ENCODE measurements at places on chromosomes 2 and 18.

- DNase-seq, result no peak
Measured at GRCh38 chr2:213241817-213242216, 42.4 kb upstream of the SPAG16 start.

- no peak for DNase-seq
Measured at GRCh38 chr2:216399621-216400020, 12.7 kb upstream of the SMARCAL1 start.

DNA sequence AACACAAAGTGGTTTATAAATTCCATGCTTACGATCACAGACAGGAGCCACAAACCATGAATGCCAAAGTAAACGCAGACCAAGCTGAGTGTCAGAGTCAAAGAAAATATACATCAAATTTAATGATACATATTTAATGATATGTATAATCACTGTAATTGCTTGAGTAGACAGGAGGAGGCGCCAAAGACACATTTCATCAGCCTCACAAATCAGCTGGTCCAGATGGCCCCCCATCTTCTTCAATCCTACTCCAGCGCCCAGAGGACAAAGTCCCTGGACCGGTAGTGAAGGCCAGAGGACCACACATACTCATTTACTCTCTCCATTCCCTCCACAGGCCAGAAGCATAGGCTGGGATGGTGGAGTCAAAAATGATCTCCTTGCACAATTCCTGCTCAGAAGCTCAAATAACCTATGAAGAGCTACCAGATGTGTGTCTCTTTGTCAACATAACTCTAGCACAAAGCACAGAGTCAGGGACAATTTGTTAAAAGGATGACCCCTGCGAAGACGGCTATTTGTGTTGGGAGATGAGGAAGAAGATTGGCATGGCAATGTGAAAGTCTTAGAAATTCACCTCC lies 149.3 kb upstream of the PGAP1 start:
- DNase-seq, result no peak

- no peak for DNase-seq
Measured at GRCh38 chr2:72840066-72840465, 14.2 kb upstream of the EXOC6B start.

DNA sequence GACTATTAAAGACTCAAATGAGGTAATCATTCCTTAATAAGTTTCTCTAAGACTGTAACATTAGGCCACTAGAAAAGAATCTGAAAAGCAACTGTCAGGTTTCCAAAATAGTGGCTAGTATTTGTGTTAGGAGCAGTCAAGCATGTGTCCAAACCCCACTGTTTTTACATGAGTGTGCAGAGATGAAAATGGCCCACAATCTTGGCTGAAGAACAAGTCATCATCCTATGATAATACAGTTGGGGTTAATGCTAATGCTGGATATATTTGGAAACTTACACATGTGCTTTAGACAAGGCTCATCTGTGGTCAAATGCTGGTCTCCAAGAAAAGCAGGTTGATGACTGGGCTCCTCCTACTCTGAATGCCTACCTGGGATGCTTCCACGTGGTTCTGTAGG lies 73.6 kb downstream of the MAIP1 start:
- no peak for DNase-seq

DNA sequence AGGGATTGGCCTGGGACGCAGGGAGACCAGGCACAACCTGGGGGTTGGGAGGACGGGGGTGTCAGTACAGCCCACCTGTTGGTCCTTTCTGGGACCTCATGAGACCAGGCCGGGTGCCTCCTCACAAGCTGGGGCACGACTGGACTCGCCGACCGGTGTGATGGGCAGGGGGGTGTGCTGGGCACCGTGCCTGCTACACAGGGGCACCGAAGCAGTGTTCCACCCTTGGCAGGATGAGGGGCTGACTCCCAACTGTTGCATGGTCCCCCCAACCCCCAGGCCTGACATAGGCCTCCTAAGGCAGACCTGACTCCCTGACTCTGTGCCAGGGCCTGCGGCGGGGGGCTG lies 256.7 kb downstream of the ATAD2B start:
- DNase-seq, result no peak

DNA sequence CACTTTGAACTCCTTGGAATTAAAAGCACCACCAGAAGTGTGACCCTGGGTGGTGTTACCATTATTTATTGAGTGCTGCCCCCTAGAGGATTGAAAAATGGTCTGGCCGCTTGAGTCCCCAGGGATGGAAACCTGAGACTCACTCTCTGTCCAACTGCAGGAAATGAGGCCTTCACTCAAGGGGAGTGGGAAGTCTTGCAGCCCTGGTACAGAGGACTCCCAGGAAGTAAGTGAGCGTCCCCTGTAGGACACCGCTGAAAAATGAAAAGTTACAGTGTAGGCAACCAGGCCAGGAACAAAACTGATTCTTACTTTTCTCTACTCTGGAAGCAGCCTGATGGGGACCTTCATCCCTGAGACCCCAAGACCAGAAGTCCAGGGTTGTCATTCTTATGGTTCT lies 2.2 kb upstream of the NRP2 start:
- DNase-seq, result no peak

DNA sequence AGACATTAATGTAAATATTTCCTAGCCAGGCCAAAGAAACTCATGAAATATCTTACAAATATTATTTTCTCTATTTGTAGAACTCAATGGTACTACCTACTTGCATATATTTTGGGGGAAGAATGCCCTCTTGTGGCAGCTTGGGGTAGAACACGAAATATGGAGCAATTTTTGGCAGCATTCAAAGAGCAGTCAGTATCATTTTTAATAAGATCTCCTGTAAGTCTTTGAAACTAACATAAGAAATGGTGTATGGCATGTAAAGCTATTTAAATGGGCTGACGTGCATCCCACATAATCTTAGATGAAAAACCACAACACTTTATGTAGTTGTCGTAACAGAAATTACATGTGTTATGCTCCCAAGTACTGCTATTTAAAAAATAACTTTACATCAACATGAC lies 62.3 kb upstream of the CCDC195 start:
- peak; percentile 61 for DNase-seq

DNA sequence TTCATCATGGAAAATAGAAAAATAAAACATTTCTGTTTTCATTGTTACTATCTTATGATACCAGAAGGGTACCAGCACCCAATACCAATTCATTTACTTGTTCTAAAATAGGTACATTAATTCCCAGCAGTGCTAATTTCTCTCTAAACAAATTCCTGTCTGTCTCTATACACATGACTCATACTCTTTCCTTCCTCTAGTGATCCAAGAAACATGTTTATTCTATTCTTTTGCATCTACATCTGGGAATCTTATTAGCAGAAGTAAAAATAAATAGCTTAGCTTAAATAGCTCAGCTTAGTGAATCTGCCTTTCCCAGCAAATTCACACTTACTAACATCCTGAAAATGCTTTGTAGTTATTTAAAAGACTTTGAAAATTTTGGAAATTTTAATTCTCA lies 84.5 kb upstream of the MAPRE2 start:
- no peak for DNase-seq

DNA sequence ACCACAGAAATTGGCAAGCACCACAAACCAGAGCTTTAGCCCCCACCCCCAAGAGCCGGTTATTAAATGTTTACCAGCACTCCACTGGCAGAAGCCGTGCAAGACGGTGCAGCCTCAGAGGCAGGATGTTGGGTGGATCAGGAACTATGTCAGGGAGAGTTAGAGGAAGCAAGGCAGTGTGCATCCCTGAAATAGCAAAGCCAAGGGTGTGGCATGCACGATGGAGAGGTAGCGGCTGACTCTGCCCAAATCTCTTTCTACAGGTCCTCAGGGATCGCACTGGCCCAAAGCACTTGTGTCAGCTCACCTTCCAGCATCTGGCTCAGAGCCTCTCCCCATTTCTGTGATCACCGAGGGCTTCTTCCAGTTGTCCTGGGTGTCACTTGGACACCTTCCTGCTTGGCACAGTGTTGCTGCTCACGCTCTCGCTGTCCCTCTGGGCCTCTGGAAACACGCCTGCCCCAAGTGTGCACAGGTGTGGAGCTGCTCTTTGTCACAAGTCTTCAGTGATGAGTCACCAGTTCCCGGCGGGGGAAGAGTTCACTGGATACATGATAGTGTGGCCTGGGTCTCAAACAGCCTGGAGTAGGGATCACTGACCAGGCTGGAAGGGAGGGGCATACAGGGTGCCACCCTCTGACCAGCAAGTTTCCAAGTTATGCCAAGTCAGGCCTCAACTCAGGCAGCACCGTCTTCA lies 17.3 kb upstream of the B3GNT7 start:
- no peak for DNase-seq

DNA sequence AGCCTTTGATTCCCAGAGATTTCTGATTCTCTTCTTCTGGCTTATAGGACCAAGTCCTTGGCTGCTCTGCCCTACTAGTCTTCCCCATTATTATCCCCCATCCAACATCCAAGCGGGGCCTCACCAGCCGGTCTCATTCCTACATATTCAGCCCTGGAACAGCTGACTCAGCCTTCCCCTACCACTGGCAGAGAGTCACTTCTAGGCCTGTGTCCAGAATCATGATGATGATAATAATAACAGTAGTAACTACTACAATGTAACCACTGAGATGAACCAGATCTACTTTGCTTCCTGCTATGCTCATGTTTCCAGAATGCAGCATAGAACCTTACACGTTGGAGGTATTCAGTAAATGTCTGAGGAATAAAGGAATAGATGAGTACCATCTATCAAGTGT lies 295.2 kb downstream of the SRBD1 start:
- DNase-seq, result no peak

- DNase-seq, result peak; percentile 76
Measured at GRCh38 chr18:24176727-24177416, 38.0 kb downstream of the CABYR start.

- DNase-seq, result no peak
Measured at GRCh38 chr2:158443606-158444005, 12.9 kb downstream of the CCDC148 start.

GRCh38 chr2:14199040-14199439 lies 433.5 kb upstream of the LRATD1 start:
- no peak for DNase-seq

GRCh38 chr2:67641312-67642045 lies 244.3 kb downstream of the ETAA1 start:
- DNase-seq, result no peak

GRCh38 chr2:145028101-145028920 lies 508.4 kb upstream of the ZEB2 start:
- DNase-seq, result no peak

GRCh38 chr2:162210385-162210784 lies 32.9 kb downstream of the FAP start:
- no peak for DNase-seq

DNA sequence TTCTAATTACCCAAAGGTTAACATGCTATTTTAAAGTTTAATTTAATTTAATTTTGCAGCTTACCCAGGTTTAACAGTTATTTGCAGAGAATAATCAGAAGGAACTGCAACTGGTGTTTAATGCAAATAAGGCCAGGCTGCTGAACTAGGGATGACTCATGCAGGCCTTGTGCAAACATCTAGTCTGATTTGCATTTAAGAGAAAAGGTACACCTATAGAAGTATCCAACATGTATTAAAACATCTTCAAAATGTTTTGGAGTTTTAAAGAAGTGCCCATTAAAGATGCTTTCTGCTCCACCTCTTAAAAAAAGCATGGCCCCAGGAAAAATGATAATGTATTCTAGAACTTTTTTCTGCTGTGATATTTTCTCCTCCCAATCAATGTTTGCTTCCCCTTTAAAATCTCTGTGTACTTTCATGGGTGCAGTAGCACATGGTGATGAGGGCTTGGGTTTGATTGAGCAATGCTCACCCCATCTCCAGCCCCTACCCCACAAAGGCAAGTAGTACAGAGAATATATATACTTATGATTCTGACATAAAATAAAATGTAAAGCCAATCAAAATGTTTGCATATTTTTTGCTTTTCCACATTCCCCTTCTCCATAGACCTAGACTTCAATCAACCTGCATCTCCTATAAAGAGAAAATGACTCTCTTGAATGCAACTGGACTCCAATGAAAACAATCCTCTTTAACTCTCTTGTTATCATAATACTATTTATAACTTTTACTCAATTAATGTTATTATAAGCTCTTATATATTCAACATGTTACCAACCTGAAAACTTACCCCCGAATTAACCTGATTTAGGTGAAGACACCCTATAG lies 54.1 kb downstream of the ATP8B1 start:
- DNase-seq, result peak; percentile 10

DNA sequence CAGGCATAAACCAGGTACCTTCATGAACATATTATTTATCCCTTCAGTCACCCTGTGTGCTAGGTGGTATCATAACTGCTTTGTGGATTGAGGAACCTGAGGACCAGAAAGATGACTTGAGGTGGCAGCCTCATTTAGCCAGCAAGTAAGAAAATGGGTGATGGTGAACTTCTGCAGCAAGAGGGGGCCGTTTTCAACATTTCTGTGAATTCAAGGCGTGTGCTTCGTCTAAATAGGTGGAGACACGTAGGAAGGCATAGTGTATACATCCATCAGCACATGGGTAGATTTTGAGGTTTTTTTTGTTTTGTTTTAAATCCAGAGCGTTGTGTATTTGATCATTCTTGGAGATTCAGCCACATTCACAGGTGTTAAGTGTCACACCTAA lies 118.7 kb downstream of the SPTBN1 start:
- no peak for DNase-seq

GRCh38 chr2:42659609-42660008 lies 91.2 kb downstream of the MTA3 start:
- peak; percentile 59 for DNase-seq

DNA sequence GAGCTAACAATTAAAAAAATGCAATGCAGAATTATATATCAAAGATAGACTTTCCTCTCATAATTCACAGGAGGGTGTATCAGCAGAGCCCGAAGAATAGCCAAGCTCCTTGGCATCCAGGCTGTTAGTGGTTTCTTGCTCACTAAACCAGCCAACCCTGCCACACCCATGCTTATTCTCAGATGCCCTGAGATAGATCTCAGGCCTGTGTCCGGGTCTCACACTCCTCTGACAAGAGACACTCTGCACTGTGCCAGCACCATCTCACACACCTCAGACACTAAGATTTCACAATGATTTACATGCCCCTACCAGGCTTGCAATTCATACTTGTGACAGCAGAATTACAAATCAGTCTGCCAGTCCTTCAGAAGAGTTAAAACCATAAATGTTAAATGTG lies 64.5 kb downstream of the OSBPL1A start:
- no peak for DNase-seq

DNA sequence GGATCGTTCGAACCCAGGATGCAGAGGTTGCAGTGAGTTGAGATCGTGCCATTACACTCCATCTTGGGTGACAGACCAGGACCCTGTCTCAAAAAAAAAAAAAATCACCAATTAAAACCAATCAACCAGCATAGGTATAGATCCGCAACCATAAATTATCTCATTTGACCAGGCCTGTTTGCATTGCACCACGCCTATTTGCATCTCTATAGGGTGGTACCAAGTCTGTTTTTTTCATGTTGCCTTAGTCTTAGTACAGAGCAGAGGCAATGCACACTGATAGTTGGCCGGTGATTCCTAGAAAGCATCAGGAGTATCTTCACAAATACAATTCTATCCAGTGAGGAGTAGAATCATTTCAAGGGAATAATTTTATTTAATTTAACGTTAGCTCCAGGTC lies 9.3 kb upstream of the NPC1 start:
- no peak for DNase-seq

GRCh38 chr18:319720-320119 lies 51.9 kb upstream of the THOC1 start:
- no peak for DNase-seq

GRCh38 chr2:70474256-70474848 lies 79.3 kb downstream of the TGFA start:
- peak; percentile 35 for DNase-seq
